ENCODE measurements at places on chromosomes 1 and 21.

DNA sequence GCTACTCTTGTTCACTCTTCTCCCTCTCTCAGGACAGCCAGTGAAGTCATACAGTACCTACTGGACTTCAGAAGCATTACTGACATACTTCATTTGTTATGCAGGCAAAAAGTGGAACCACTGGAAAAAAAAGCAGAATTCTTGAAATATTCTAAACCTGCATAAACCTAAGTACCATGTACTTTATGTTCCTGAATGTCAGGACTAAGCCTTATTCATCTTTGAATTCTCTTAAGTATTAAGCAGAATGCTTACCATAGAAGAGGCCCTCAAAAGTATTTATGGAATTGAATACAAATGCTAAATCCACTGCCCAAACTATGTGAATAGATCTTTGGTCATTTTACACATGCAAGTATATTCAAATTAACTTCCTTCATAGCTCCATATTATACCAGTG, 7.8 kb downstream of the PSMB2 start:
- DNase-seq = no peak

- no peak for DNase-seq
Observed at GRCh38 chr1:80155371-80155770, 1148.8 kb upstream of the ADGRL4 start.

- no peak for DNase-seq
Observed at GRCh38 chr1:93640656-93641440, 40.8 kb downstream of the BCAR3 start.

DNA sequence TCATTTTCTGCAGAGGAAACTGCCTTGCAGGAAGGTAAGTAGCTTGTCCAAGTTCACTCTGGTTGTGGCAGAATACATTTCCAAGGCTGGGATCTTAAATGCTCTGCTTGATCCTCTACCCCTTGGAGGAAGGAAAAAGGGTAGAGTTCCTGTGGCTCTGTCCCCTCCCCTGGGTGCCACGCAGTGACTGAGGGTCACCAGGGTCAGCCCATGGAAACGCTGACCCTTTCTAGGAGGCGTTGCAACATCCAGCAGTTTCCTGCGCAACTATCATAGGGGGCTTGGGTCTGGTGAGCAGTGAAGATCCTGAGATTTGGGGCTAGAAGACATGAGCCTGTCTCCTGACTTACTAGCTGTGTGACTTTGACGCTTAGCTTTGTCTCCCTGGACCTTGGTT, 29.4 kb upstream of the EPS8L3 start:
- DNase-seq = no peak

GRCh38 chr1:80656014-80656636, 1144.6 kb upstream of the ADGRL2 start:
- no peak for DNase-seq

- DNase-seq = no peak
Observed at GRCh38 chr1:186617926-186618325, 62.3 kb downstream of the PTGS2 start.

- no peak for DNase-seq
Observed at GRCh38 chr1:11537380-11537764, 58.4 kb downstream of the DISP3 start.

DNA sequence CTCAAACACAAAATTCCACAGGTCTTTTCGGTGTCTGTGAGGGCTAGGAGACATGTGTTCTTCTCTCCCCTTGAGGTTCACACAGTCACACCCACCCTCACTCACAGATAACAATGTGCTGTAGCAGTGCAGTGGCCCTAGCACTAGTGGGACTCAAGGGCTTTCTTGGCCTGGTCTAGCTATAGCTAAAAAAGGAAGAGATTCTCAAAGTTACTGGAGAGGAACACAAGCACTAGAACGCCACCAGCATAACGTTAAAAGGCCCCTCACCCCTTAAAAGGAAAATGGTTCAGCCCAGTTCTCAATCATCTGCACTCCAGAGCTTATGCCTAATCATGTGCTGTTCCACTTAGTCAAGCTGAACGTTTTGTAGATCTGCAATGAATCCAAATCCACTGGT, 39.5 kb downstream of the RGS8 start:
- no peak for DNase-seq

GRCh38 chr1:229132706-229133105, 138.2 kb upstream of the RAB4A start:
- DNase-seq = no peak

DNA sequence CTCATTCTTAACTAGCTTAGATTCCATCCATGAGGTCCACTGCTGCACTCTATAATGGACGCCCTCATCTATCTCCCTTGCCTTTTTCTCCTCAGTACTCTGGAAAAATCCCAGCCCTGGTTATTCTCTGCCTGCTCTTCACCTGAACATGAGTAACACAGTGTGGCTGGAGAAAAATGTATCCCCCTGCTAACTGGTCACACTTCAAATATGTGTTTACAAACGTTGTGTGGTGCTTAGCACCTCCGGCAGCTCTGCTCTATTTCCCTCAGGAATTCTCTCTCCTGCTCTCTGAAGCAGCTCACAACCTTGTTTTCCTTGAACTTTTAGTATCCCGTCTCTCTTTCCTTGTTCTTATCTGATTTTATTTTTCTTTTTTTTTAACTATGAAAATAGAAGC, 4.1 kb downstream of the SCCPDH start:
- DNase-seq = no peak

DNA sequence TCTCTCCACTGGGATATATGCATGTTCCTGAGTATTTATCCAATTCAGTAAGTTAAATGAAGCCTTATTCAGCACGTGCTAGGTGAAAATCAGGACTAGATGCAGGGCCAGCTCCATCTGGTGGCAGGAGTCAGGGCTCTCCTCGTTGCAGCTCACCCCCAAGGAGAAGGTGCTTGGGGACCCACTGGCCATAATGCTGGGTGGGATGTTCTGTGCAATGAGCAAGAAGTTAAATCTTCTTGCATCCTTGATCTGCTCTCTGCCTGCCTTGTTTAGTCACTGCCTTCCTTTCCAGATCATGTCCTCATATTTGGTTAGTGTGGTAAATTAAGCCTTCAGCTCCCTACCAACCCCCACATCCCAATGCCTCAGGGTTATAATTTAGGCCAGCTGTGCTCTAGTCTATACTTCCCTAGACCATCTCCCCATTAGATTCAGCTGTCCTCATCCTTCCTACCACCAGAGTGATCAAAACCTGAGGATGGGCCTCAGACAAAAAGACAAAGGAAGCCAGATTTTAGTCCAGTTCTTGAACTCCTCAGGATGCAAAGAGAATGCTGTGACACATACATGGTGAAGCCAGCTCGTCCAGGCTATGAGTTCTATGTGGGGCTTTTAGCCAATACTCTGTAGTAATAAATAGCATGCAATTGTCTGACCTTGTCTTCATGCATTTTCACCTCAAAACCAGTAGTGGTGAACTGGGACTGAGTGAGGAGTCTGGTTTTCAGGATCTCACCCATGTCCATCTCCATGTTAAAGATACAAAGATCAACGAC, 55.9 kb downstream of the SEC16B start:
- DNase-seq = no peak

DNA sequence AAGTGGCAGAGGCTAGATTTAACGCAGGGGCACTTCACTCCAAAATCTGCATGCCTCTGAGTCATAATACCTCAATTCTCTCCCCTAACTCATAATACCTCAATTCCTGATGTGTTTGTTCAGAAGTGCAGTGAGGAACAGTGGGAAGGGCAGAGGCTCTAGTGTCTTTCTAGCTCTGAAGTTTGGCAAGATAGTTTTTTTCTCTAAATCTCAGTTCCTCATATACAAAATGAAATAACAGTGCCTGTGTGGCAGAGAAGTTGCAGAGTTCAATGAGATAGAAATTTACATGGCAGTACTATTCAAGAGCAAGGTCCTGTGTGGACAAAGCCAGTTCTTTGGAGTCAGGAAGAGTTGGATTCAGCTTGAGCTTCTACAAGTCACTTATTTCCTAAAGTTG, 9.8 kb downstream of the JUN start:
- DNase-seq = no peak

DNA sequence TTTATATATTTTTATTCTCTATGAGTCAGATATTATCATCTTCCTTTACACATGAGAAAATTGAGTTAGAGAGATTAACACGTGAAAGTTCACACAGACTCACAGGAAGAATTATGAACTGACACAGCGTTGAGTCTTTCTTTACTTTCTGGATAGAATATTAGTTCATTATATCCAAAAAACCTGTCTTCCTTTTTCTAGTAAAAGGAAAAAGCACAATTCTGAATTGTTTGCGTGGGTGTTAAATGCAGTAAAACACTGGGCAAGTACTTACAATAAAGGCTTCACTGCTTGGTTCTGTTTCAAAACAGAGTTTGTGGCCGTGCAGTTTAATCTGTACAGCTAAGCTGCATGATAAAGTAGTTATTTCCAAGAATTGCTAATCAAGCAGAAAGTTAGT, 10.8 kb downstream of the MAGI3 start:
- DNase-seq = no peak

GRCh38 chr21:44360159-44360558, 6.7 kb downstream of the TRPM2 start:
- no peak for DNase-seq

- no peak for DNase-seq
Observed at GRCh38 chr1:235583511-235584001, 66.0 kb downstream of the GNG4 start.

GRCh38 chr1:161721738-161722343, 497 bp downstream of the FCRLB start:
- no peak for DNase-seq

DNA sequence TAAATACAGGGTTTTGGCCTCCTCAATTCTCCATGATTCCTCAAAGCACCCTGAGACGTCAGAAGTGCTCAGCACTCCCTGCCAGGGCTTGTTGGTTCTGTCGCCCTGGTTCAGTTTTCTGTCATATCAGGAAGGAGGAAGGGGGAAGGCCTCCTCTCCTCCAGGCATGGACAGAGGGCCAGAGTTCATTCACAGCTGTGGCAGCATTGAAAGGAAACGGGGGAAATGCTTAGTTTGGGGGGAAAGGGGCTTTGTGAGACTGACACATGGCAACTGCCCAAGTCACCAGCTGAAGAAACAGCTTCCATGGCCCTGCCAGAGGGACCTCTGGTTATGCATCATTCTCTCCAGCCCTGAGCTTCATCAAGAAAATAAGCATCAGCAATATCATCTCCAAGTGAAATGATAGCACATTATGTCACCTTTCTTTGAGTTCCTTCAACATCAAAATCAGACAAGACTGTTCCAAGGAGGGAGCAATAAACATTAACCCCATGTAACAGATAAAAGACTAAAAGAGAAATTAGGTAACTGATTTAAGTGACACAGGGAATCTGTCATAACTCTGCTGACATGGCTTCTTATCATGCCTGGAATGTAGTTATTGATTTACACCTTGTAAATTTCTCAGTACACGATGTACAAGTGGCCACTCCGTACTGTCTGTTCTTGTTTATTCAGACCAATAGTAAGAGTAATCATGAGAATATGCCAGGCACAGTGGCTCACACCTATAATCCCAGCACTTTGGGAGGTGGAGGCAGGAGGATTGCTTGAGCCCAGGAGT, 103.2 kb upstream of the SLC25A33 start:
- DNase-seq = no peak

DNA sequence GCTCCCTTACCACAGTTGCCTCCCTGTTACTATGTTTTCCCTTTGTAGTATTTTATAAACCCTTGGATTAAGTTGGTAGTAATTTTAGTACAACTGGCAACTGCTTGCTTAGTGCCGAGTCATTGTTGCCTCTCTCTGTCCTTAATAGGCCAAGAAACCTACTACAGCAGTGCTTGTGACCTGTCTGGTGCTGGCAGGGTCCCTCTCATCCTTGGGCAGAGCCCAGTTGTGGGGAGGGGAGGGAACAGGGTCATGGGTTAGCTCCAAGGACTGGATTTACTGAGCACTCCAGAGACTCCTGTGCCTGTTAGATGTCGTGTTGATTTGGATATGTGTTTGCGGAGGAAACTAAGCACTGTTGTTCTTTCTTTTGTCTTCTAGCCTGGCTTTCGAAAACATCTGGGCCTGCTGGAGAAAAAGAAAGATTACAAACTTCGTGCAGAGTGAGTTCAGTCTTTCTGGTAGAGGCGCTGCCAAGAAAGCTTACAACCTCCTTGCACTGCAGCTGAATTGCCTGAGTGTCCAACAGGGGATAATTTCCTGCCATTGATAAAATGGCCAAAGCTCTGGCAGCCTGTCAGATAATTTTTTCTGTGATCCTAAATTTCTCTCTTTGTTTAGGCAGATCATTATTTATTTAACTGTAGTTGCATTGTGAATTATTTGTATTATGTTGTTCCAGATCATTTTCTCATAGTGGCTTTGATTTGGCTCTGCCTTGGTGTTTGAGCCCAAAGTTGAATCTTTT, 3.6 kb downstream of the UTP11 start:
- DNase-seq = no peak

DNA sequence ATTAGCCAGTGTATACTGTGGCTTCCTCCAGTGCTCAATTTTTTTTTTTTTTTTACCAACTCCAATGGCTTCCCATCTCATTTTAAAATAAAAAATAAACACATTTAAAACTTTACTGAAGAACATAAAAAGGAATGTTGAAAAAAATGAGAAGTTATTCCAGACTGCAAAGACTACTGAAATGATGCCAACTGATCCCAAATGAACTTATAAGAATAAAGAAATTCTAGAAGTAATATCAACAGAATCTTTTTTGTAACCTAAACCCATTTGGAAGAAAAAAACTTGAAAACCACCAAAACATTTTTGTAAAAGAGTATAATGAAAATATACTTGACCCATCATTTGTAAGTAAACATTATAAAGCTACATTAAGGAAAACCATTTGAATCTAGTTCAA, 129.4 kb downstream of the FAF1 start:
- DNase-seq = no peak

DNA sequence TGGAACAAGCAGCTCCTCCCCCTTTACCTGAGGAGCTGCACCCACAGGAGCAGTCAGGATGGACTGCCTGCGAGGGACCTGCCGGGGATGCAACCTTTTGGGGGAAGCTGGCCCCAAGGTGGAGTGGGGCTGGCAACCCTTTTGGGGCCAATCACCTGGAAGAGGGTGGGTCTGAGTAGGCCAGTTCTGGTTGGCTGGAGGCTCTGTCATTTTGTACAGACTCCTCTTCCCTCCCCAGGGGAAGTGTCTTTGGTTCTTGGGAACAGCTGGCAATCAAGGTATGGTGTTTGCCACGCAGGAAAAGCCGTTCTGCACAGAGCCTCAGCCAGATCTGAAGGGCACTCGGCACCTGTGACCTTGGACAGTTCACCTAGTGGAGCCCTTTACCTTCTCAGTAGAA, 280 bp upstream of the A3GALT2 start:
- no peak for DNase-seq

- DNase-seq = no peak
Observed at GRCh38 chr1:87242445-87243185, 86.1 kb upstream of the LMO4 start.

DNA sequence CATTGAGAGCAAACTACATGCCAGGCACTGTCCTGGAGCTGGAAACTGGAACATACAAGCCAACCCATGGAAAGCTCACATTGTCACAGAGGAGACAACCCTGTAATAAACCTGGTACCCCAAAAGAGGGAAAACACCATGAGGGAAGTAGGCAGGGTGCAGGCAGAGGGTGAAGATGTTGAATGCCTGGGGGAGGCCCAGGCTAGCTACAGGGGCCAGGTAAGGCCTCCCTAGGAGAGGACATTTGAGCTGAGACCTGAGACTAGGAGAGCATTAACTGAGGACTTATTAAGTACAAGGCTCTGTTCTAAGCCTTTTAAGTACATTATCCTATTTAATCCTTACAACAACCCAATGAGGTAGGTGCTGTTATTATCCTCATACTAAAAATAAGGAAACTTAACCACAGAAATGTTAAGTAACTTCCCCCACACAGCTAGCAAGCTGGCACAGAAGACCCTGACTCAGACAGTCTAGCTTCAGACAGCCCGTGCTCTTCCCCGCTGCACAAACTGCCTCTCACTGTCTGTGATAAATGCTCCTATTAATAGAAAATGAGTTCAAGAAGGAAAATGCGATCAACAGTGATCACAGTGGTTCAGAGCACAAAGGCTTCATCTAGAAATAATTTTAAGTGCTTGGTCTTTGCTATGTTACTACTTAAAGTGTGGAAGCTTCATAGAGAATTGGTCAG, 41.8 kb downstream of the ZNF281 start:
- DNase-seq = no peak
